ENCODE measurements at places on chromosomes 7 and 10. TPM values are rescaled to one million over a fixed set of nuclear protein-coding genes. Genes with fewer than 3 reads are reported as not detected.

ZNF32 gene
- total RNA-seq = 27.5 TPM

DNA sequence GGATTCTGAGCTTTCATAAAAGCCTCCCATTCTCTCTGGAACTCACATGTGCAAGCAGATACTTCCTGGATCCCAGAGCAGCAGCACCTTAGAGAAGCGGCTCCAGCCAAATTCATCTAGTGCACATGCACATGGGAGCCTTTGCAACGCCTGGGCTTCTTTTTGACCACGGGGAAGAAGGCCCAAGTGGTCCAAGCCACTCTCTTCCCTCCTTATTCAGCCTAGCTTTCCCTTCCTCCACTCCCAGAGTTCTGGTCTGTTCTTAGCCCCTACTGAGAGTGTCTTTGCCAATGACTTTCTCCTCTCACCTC, 118.7 kb downstream of the ZNF365 start:
- no peak for DNase-seq

DNA sequence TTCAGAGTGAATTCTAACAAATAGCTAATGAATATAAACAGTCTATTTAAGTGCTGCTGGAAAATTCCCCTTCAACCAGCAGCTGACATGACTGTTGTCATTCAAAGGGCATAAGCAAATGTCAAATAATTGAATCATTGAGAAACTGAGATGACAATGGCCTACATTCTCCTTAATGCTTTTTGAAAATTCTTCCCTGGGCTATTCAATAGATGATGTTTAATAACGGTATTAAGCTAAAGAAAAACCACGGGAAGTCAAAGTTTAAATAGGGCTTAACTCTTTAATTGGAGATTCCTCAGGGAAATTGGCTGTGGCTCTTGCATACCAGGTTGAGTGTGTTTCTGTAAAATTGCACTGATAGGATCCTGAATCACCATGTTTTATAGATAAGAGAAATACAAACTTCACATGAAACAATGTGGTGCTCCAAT, 77.0 kb downstream of the ARL4A start:
- DNase-seq = no peak

DNA sequence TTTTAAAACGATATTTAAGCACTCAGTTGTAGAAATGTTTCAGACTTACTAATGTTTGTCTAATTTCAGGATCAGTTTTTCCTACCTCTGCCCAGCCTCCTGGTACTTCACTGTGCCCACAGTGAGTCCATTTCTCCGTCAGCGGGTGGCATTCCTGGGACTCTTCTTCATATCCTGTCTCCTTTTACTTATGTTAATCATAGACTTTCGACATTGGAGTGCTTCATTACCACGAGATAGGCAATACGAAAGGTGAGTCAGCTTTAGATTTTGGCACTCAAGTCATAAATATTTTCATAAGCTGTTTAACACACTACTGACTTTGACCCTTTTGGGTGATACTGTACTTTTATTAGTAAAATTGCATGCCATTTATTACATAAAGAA, 2.1 kb downstream of the ENTPD7 start:
- no peak for DNase-seq

DNA sequence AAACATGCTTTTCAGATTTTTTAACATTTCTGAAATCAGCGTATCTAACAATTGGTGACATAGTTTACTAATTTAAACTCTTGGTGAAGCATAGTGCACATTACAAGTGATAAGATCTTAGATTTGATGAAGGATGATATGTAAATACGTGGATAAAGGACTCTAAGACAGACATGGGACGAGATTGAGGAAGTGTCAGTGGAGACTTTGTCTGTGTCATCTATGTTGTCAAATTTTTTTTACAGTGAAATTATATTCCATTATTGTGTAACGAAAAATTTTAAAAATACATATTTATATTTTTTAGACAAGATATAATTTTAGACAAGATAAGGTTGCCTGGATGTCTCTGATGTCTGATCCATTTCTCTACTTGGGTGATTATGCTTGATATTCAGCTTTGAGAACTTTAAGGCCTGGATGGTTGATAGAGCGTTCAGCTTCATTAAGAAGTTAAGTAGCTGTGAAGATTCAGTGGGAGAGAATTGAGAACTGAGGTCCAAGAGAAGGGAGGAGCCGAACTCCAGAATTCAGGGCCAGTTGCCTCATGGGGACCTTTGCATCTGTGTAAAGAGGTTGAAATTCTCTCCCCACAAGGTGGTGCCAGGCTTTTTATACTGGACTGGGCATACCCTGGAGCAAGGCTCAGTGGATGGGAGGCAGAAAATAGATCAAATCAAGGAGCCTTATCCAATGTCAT, 62.7 kb downstream of the KAT6B start:
- DNase-seq = no peak

GRCh38 chr10:12703813-12704212, 297.7 kb downstream of the CCDC3 start:
- no peak for DNase-seq

Data from posterior vena cava (tissue), 2 donors.